Activated T-helper 2 cell treated with anti-CD3 and anti-CD28 coated beads, Interferon-gamma antibody, Interleukin-2, Interleukin-4, amounts not matched to agents 10 μg/mL and 5 μg/mL and 100 μg/mL, durations not matched to agents 14 hours and 24 hours and 36 hours (primary cell): ENCODE measurements at places on chromosomes 5 and 9. TPM values are rescaled to one million over a fixed set of nuclear protein-coding genes. Genes with fewer than 3 reads are reported as not detected.

POU5F2 gene
- total RNA-seq, result 1.0 and 1.4 TPM in 2 replicates

BASP1 gene
- total RNA-seq, result 0.64 and 0.73 TPM in 2 replicates

DNA sequence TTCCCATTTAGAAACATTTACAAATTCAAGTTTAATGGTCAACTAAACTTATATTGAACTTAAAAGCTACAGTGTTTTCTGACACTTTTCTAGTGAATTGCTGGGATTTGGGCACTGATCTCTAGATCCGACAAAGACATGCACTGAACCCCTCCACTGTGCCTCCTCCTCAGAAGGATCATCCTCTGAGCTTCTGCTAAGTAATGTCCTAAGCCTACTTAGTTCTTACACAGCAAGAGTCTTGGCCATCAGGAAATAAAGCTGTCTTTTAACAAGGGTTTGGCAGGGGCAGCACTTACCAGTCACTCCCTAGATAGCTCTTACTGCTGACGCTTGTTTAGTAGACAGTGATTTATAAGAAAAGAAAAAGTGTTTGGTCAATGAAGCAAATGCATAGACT lies 50.5 kb downstream of the FAM81B start:
- H3K4me1 ChIP-seq, result no peaks in the 10 kb centered on the region
- H3K27ac ChIP-seq, result no peak overlapping the region
- H3K36me3 ChIP-seq, result no peaks in the 10 kb centered on the region
- H3K4me3 ChIP-seq, result no peak overlapping the region
- H3K27me3 ChIP-seq, result peaks cover 24% of the 10 kb centered on the region
- no peak for DNase-seq

DNA sequence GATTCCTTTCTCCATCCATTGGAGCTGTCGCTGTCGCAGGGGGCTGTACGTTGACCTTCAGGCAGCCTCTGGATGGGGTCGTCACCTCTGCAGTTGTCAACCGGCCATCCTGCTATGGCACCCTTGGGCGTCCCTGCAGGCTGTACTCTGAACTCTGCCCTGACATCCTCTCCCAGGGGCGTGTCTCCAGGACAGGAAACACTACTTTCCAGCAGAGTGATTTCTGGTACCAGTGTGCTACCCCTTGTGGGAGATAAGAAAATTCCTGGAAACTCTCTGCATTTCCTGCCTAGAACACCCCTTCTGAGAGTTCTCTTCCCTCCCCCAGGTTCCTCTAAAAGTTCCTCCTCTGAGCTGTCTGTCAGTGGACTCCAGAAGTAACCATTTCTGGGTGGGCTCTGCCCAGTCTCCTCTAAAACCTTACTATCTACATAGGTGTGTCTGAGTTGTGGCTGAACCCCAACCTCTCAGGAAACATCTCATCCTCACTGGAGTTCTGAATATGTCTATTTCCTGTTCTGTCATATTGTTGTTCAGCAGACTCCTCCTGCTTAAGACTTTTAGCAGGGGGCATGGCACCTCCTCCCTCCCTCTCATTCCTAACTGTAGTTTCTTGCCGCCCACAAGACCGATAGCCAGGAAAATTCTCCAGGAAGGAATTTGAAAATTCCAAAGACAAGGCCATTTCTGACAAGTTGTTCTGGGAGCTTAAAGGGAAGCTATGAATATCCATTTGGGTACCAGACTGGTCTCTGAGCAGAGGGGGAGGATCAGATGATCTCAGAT lies 145.3 kb upstream of the RASEF start:
- H3K36me3 ChIP-seq, result no peaks in the 10 kb centered on the region
- no peak overlapping the region for H3K27ac ChIP-seq
- peaks cover 7% of the 10 kb centered on the region for H3K27me3 ChIP-seq

OR1J2 gene
- not detected in 2 replicates for total RNA-seq

GRCh38 chr5:57598097-57598496 lies 115.5 kb upstream of the ACTBL2 start:
- no peaks in the 10 kb centered on the region for H3K36me3 ChIP-seq
- H3K4me3 ChIP-seq, result no peak overlapping the region
- peaks cover 3% of the 10 kb centered on the region for H3K27me3 ChIP-seq
- DNase-seq, result no peak
- H3K4me1 ChIP-seq, result peaks cover 17% of the 10 kb centered on the region

DNA sequence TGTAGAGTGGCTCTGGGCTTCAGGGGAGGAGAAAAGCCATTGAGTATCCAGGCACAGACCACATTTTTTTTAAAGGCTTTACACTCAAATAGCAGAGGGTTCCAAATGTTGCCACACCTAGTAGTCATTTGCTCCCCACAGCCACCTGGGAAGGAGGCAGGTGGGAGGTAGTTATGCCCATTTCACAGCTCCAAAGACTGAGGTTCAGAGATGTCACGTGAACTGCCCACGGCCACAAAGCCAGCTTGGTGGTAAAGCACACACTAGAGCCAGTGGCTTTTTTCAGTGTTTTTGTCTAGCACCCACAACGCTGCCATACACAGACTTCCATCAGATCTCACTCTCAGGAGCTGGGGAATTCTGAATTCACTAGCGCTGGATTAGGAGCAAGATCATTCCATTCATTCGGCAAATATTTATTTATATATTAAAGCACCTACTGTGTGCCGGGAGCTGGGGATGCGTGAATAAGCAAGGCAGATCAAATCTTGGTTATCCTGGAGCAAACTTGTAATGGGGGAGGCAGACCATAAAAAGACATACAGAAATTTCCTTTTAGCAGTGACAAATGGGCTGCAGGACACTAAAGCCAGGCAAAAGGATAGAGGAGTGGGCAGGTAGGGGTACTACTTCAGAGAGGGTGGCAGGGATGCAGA lies 7.4 kb downstream of the WHRN start:
- peaks cover 43% of the 10 kb centered on the region for H3K27me3 ChIP-seq
- no peak overlapping the region for H3K27ac ChIP-seq
- no peak overlapping the region for H3K4me3 ChIP-seq
- H3K36me3 ChIP-seq, result no peaks in the 10 kb centered on the region

- no peak overlapping the region for H3K27ac ChIP-seq
- H3K4me3 ChIP-seq, result no peak overlapping the region
- H3K36me3 ChIP-seq, result no peaks in the 10 kb centered on the region
- peaks cover 20% of the 10 kb centered on the region for H3K4me1 ChIP-seq
- H3K27me3 ChIP-seq, result peaks cover 27% of the 10 kb centered on the region
- no peak for DNase-seq
These were observed 6.8 kb downstream of the CXXC5 start for GRCh38 chr5:139654871-139655491.

ZNF474 gene
- total RNA-seq, result not detected in 2 replicates

DNA sequence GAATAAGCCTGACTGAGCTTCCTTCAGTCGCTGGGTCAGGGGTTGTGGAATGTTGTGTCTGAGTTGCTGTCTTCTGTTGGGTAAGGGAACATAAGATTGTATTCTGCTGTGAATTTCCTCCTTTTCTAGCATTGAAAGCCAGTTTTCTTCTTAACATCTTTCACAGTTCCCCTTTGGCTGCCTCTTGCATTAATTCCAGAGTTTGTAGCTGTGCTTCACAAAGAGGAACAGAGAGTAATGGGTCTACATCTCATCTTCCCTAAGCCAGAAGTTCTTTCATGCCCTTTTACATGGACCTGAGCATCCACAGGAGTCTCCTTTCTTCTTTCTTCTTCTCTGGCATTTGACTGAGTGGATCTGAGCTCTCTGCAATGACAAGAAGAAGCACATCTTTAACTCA lies 686.8 kb downstream of the KCTD16 start:
- H3K27ac ChIP-seq, result no peak overlapping the region
- H3K36me3 ChIP-seq, result no peaks in the 10 kb centered on the region
- no peak for DNase-seq
- H3K27me3 ChIP-seq, result no peaks in the 10 kb centered on the region

SPEF2 gene
- total RNA-seq, result 10.0 and 11.5 TPM in 2 replicates

DNA sequence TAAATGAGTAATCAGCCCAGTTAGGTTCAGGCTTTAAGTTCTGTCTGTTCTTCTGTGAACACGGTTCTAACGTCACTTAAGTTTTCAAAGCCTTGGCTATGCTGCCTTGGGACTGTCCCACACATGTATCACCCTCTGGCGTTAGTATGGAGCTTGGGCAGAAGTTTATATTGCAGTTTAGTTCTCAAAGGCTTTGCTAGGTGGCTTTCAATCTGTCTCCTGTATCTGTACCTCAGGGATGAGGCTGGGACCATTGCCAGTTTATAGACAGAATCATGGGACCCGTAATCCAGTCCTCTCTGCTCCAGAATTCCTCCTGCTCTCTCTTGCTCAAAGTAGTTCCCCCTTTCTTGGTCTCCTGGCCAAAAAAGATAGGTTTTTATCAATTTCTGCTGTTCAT lies 12.1 kb downstream of the C9orf40 start:
- no peak overlapping the region for H3K4me3 ChIP-seq
- peaks cover 4% of the 10 kb centered on the region for H3K36me3 ChIP-seq
- no peak overlapping the region for H3K27ac ChIP-seq
